ENCODE measurements at places on chromosomes 2 and 18.

- no peak for DNase-seq
Measured at GRCh38 chr2:6784291-6784690, 81.4 kb downstream of the CMPK2 start.

DNA sequence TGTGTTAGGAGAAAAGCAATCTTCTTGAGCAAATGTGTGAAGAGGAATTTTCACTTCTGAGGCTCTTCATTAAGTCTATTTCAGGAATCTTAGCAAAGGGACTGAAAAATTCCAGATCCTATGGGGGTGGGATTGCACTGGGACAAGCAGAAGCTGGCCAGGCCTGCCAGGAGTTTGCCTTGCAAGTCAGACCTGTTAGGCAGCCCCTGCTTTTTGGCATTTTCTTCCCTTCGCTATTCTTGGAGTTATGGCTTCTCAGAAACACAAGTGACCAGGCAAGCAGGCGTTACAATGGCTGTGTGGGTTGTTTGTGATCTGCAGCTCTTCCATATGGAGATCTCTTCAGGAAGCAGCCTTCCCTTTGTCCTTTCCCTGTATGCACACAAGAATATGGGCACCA lies 8.0 kb upstream of the CCDC85A start:
- DNase-seq, result no peak

GRCh38 chr2:195322324-195322723 lies 334.7 kb upstream of the SLC39A10 start:
- no peak for DNase-seq

- DNase-seq, result no peak
Measured at GRCh38 chr2:74391209-74391579, 11.1 kb upstream of the DCTN1 start.

- no peak for DNase-seq
Measured at GRCh38 chr2:118942031-118942430, at the start of gene MARCO. Gene MARCO, plus strand, starts transcription at chr2:118942194. Its CDS starts 107 bp downstream, at chr2:118942301.

- DNase-seq, result no peak
Measured at GRCh38 chr2:27518113-27518781, 21.6 kb downstream of the GCKR start.

GRCh38 chr2:20599001-20599600 lies 51.8 kb downstream of the HS1BP3 start:
- DNase-seq, result no peak

DNA sequence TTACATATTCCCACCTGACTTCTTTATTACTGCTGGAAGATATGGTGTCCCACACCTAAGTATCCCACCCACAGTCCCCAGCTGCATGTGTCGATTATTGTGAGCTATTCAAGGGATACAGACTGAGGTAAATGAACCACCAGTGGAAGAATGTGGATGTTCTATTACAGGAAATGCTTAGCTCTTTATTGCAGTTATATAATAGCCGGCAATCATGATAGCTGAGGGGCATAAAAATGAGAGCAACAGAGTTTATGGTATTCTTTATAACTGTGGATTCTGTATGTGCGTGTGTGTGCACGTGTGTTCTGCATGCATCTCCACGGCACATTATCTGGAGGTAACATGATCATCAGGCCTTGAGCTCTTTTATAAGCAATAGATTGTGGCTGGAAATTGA lies 198.9 kb downstream of the NEDD4L start:
- no peak for DNase-seq

DNA sequence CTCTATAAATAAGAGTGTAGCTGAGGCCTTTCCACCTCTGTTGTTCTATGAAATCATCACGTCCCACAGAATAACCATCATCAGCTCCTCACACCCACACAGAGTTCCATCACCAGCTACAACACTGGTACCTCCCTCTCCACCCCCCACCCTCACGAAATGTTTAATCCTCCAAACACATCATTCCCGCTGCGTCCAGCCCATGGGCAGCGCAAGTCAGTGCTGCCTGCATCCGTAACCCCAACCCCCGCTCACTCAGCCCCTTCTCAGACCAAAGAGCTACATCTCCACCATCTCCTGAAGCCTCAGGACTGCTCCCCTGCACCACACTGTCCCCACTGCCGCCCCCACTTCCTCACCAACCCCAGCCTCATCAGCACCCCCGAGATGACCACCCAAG lies 19.4 kb downstream of the DNMT3A start:
- DNase-seq, result no peak

- DNase-seq, result no peak
Measured at GRCh38 chr2:19673213-19673791, 228.5 kb downstream of the TTC32 start.

DNA sequence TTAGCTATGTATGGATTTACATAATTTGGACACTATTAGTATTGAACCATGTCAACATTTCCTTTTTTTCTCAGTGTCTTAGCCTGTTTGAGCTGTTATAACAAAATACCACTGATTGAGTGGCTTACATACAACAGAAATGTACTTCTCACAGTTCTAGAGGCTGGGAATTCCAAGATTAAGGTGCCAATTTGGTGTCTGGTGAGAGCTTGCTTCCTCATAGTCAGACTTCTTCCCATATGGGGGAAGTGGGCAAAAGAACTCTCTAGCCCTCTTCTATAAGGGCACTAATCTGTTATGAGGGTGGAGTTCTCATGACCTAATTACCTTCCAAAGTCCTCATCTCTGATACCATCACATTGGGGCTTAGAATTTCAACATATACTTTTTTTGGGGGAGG lies 12.6 kb downstream of the ZNF804A start:
- no peak for DNase-seq

DNA sequence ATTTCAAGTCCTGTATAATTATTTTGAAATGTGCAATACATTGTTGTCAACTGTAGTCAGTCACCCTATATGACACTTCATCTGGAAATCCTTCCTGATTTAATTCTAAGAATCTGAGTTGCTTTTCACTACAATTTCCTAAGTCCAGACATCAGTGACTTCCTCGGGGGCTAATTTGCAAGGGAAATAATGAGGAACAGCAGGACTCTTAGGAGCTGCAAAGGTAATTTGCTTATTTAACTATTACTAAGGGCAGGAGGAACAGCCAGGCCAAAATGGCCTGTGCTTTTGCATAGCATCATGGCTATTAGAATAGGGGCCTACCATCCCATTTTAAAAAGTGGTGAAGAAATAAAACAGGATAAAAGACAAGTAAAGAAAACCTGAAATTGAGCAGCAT lies 178.8 kb downstream of the MC4R start:
- DNase-seq, result no peak

DNA sequence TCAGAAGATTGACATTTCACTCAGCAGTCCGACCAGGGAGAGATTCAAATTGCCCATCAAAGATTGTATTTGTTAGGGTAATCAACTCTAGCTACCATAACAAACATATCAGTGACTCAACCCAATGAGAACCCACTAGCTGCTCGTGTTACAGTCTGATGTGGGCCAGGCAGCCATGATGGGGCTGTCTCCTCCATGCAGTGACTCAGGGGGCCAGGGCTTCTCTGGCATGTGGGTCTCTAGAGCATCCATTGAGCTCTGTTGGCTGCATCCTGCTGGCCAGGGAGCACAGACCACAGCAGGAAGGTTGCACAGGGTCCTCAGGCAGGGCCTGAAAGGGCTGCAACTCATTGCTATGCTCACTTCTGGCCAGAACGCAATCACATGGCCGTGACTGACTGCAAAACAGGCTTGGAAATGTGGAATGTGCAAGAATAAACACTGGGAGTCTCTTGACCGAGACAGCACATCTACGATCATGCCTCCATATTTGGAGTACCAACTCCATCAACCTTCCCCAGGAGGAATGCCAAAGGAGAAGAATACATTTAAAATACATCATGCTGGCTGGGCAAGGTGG lies 216.8 kb downstream of the EIPR1 start:
- DNase-seq, result no peak

DNA sequence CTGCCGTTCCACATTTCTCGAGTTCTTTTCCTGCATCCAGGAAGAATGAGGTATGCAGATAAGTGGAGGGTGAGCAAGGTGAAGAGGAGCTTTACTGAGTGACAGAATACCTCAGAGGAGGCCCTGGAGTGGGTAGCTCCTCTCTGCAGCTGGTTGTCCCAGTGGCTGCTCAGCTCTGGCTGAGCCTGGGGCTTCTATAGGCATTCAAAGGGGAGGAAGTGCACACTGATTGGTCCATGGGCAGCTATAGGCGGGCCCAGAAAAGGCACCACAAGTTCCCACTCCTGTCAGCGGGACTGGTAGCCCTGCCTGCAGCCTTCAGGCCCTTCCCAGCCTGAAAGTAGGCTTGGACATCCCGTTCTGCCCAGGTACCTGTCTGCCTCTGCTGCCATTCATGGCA lies 94.7 kb downstream of the DOK6 start:
- DNase-seq, result no peak

GRCh38 chr2:28153851-28154250 lies 238.8 kb upstream of the FOSL2 start:
- DNase-seq, result no peak

- no peak for DNase-seq
Measured at GRCh38 chr2:196651387-196652094, 12.0 kb downstream of the CCDC150 start.

- DNase-seq, result no peak
Measured at GRCh38 chr2:12678186-12678585, 38.5 kb upstream of the TRIB2 start.

DNA sequence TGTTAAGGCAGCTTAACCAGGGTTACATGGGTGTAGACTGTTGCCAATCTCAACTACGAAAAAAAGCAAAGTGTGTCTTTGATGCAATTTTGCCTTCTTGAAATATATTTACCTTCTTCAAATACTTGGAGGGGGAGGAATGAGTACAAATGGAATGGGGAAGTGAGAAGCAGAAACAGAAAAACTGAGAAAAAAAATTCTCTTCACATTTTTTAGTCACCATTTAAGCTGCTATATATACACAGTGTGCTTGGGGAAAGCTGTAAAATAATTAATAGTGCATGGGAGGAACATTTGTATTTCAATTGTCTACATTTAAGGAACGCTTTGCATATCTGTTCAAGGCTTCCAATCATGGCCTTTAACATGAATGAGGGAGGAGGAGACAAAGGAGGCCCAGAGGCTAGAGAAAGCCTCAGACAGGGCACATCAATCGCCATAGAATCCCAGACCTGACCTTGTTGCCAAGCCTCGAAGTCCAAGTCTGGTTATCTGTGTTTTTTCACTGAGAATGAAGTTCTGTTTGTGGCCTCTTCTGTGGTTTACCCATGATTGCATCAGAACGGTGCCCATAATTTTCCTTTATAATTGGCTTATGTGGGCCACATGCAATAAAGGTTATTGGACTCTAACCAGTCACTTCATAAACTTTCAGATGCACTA lies 158.6 kb downstream of the PIK3C3 start:
- DNase-seq, result no peak

DNA sequence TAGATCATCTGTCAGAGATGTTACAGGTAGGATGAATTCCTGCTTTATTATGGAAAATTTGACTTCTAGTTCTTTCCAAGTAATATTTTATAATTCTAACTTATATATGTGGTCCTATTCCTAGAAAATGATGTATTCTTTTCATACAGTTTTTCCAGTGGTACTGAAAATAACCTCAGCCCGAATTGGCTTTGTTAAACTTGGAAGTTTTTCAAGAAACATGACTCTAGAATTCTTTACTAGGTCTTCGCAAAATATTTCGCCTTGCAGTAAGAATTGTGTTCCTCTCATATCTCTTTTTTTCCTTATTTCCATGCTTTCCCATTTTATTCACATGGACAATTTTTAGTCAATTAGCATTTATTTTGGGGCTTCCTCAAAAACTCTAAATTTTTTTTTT lies 60.5 kb downstream of the BMPR2 start:
- DNase-seq, result no peak

DNA sequence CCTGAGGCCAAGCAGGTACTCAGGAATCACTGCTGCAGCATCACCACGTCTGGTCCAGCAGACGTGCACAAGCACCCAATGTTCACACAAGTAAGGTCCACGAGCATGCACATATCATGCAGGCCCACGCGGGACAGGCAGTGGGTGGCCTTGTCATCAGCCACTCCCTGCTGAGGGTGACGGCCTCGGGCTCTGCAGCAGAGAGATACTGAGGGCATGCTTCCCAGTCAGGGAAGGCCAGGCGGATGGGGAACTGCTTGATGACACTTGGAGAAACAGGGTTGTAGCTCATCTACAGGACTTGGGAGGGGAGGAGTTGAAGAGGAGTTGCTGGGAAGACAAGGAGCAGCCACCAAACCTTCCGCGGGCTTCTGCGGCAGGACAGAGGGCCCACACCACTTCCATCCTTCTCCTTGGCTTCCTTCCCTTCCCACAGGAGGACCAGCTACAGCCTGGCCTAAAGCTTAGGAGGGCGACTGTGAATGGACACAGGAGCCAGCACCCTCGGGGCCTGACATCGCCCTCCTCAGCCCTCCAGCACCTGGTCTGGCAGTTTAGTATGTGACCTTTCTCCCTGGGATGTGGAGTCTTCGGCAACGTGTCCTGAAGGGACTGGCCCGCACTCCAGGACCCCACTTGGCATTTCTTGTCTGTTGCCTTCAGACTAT lies 15.2 kb downstream of the MFSD2B start:
- no peak for DNase-seq

- no peak for DNase-seq
Measured at GRCh38 chr2:152529420-152530115, 187.7 kb downstream of the PRPF40A start.

DNA sequence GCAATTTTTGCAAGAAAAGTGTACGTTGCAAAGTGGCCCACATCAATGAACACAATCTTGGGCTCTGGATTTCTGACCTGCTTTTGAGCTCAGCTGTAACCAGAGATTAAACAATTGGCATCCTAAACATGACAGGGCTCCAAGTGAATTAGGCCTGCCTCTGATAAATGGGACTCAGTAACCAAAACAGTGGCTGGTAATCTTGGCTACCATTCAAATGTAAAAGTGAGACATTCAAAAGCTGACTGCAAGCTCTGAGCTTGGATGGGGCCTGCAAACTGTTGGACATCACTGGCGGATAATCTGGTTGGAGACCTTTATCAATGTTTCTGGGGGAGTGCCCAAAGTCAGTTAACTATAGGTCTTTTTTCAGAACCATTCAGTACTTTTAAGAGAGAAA lies 160.7 kb downstream of the RAB3GAP1 start:
- DNase-seq, result no peak

DNA sequence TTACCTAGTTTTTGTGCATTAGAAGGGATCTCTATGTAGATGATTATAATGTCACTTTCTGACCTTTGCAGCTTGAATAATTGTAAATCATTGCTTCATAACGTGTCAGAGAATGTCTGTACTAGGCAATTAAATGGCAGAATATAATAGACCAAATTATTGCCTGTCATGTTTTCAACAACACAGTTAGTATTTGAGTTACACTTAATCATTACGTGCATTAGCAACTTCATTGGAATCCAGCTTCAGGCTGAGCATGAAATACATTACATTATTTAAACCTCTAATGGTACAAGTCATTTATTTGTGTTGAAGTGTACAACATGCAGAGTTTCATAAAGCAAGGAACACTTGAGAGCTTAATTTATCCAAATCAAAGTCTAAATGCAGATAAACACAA lies 48.0 kb downstream of the ZNF407 start:
- DNase-seq, result no peak

DNA sequence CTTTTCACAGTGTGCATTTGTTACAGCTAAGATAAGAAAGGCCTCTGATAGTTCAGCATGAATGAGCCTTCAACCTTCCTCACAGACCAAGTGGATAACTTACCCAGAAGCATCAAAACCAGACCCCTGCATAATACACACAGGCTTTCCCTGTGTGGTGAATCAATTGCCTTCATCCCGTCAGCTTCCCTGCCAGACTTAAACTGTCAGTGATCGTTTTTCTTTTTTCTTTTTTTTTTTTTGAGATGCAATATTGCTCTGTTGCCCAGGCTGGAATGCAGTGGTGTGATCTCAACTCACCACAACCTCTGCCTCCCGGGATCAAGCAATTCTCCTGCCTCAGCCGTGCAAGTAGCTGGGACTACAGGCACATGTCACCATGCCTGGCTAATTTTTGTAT lies 20.5 kb upstream of the SLC35F5 start:
- no peak for DNase-seq

GRCh38 chr18:5439986-5440696 lies 103.7 kb downstream of the EPB41L3 start:
- DNase-seq, result no peak
